ENCODE measurements at places on chromosomes 4 and X.
A peak's percentile ranks its signal among the peaks of the same experiment; 100 is the strongest.

GRCh38 chr4:94887027-94887426 is 129.3 kb downstream of the BMPR1B start:
- DNase-seq: no peak

DNA sequence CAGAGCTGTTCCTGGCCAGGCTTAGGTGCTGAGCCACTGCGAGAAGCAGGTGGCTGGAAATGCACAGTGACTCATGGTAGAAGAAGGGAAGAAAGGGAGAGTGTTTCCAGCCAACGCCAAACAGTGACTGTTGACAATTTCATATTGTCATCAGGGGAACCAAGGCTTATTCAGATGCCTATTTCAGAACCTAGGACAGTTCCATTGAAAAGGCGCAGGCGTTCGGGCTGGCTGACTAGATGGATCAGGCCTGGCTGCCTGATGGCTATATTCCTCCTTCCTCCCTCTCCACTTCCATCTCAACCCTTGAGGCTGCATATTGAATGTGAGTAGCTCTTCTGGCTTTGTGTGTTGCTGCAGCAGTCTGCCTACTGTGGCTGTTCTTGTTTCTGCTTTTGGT is 73.0 kb upstream of the FRMPD4 start:
- DNase-seq: peak; percentile 11

DNA sequence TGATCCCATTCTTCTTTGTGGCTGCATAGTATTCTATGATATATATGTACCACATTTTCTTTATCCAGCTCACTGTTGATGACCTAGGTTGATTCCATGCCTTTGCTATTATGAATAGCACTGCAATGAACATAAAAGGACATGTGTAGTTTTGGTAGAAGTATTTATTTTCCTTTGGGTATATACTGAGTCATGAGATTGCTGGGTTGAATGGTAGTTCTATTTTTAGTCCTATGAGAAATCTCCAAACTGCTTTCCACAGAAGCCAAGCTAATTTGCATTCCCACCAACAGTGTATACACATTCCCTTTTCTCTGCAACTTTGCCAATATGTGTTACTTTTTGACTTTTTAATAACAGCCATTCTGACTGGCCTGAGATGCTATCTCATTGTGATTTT is 278.3 kb downstream of the PCDH18 start:
- peak; percentile 66 for DNase-seq

- no peak for DNase-seq
Observed at GRCh38 chrX:24243188-24243587, 70.7 kb downstream of the SUPT20HL2 start.

DNA sequence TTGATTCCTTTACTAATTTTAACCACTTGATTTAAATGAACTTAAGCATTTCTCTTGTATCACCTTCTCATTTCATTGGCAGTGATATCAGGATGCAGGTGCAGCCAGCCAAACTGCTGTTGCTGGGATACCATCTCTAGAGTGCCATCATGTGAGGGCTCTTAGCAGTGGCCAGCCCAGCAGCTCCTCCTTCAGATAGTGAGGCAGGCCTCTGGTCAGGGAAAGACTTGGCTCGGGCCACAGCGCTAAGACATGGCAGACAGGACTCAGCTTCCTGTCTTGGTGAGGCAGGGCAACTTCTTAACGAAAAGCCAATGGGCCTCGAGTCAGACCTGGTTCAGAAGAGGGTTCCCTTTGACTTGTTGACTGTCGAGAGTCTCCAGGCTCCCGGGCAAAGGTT is 50.0 kb downstream of the NOP14 start:
- DNase-seq: no peak

DNA sequence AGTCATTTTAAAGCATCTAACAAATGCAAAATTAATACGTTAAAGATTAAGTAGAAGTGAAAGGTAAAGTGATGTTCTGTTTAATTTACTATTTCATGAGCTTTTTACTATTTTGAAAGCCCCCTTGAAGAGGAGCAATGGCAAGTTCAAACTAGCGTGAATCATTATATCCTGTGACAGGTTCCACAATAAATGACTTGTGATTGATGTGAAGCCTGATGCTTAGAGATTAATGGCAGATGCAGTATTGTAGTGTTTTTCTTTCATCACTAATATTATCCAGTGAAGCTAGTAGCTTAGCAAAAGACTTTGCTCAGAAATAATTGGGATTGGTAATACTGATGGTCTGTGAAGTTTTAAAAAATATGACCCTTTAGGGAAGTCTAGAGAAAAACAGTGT is 57.3 kb downstream of the STOX2 start:
- DNase-seq: no peak

DNA sequence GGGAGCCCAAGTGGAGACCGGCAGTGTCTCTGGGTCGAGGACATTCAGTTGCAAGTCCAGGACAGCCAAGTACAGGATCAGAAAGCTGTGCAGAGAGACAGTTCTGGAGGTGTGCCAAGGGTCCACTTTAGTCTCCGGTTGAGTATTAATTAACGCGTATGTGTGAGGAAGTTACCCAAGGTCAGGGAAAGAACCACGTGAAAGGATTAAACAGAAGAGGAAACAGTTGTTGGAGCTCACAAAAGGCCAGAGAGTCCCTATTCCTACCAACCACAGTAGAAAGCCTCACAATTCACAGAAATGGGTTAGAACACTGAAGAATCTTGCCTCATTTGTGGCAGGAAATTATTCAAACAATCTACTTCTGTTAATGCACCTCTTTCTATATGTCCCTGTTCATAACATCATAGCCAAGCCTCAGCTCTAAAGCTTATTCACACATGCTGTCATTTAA is 17.9 kb upstream of the NSUN7 start:
- no peak for DNase-seq

Measured in AG10803 (cell line).